Heart right ventricle (tissue), 16 donors: ENCODE measurements at places on chromosomes 3 and 15. TPM values are rescaled to one million over a fixed set of nuclear protein-coding genes. Genes with fewer than 3 reads are reported as not detected.

DNA sequence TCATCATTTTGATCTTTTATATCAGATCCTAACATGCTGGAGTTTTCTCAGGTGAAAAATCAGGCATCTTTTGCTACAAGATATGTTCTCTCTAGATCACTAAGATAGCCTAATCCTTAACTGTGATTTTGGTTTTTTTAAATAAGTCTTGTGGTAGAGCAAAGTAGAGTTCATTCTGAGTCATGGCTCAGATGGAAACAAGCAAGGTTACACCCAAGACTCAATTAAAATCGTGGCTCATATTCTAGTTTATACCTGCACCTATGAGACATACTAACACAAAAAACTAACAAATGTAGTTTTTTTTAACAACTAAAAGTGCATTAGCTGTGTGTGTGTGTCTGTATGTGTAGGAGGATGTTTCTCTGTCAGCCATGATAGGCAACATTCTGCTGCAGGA lies 428.2 kb downstream of the NLGN1 start:
- DNase-seq = no peak

GRCh38 chr15:40762919-40763800 lies 708 bp upstream of the GCHFR start:
- DNase-seq = peak; percentile 71

- no peak for DNase-seq
These were observed 66.7 kb upstream of the MME start for GRCh38 chr3:155013427-155013826.

DNA sequence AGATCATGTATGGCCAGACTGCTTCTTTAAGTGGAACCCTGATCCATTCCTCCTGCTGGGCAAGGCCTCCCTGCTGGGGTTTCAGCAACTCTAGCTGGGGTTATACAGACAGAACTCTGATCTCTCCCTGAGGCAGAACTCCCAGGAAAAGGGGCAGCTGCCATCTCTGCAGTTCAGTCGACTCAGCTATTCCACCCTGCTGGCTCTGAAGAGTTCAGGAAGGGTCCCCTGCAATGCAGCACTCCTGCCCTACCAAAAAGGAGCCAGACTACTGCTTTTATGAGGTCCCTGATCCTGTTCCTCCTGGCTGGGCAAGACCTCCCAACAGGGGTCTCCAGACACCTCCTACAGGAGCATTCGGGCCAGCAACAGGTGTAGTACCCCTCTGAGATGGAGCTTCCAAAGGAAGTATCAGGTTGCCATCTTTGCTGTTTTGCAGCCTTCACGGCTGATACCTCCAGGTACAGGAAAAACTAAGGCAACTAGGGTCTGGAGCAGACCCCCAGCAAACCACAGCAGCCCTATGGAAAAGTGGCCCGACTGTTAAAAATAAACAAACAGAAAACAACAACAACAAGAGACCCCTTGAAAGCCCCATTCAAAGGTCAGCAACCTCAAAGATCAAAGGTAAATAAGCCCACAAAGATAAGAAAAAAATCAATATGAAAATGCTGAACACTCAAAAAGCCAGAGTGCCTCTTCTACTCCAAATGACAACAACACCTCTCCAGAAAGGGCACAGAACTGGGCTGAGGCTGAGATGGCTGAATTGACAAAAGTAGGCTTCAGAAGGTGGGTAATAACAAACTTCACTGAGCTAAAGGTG lies 14.2 kb upstream of the CP start:
- no peak for DNase-seq

DNA sequence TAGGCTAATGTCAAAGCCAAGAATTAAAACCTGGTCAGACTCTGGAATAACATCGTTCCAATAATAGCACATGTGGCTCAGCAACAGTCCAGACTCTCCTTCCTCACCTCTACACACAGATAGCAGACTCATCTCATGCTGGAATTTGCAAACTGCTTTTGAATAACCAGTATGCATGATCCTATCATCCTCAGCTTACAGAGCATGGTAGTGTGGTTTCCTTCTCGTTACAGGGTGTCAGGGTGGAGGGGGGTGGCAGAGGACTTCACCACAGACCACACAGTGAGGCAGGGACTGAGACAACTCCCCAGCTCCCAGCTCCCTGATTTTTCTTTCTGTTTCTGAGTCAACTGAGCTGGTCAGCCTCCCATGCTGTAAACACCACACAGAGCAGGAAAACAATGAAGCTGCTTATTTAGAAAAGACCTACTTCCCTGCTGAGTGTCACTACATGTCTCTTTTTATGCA lies 101.6 kb downstream of the RPL22L1 start:
- DNase-seq = no peak

DNA sequence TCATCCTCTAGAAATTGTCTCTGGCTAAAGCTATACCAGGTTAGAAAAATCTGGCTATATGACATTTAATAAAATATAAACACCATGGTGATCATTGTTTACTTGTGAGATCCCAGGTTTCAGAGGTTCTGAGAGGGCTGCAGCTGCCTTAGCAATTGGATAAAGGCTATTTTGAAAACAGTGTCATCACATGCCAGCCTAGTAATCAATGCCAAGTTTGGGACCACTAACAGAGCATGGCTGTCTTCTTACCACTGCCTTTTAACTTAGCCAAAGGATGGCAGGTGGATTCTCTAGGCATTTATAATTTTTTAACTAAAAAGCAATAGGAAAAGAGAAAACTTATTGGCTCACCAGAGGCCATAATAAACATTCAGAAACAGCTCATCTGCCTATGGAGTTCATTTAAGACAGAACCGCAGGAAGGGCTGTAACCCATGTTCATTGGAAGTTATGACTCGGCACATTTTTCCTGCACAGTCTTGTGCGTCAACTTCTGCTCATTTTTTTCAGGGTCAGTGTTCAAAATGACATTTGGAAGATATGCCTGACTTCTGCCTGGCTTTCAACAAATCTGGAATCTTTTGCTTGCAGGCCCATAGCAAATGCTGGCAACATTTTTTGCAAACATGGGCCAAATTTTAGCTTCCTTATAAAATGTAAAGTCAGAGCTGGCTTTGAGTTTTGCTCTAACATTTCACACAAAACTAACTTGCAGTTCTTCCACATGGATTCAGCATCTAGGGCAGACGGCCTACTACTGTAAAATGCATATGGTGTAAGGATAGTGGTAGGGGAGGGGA lies 476.0 kb upstream of the TBL1XR1 start:
- peak; percentile 9 for DNase-seq

DNA sequence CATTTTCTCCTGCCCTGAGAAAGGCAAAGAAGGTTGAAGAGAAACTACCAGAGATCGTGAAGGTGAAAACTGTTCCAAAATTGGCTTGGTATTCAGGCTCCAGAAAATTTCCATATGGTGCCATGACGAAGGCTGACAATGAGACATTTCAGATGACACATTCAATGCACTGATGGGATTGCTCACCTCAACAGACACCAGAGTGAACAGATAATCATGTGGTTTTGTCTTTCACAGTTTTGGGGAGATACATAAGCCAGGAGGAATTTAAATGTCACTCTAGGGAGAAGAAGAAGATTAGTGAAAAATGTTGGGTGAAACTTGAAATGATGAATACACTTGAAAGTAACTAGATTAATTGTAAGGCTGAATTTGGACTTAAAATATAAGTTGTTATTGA lies 339.7 kb upstream of the EPHA3 start:
- no peak for DNase-seq

DNA sequence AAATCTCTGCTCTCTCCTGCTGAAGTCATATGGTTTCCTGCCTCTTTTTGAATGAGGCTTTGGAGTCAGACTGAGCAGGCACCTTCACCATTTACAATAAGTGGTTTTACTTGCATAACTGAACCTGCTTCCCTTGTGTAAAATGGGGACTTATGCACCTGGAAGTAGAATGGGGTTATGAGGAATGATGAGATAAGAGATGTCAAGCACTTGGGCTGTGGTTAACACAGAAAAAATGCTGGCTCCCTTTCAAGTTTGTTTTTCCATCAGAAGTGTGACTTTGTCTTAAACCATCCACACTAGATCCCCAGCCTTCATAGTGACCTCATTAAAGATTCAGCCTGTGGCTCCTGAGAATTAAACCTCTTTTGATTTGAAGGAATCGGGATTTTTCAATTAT lies 5.2 kb downstream of the EXOSC7 start:
- DNase-seq = no peak

SEMA6D gene
- 12.3 TPM for total RNA-seq

PARP9 gene
- 11.7 TPM for total RNA-seq

RETNLB gene
- not detected for total RNA-seq
